ENCODE measurements at places on chromosomes 4 and X.

DNA sequence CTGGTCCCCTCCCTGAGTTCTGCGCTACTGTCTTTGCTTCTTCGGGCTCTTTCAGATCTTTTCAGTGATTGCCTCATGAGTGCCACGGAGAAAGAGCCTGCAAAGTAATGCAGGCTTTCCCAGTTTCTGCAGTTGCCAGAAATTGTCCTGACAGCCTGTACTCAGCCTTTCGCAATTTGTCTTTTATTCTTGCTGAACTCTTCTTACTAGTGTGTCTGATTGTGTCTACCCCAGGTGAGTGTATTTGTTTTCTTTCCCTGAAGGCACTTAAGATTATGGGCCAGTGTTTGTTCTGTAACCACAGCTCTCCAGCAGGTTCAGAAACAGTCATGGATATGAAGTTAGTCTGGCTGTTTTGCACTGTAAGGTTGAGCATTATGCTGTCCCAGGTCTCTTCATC lies 47.1 kb downstream of the FAM193A start:
- no peak for DNase-seq

DNA sequence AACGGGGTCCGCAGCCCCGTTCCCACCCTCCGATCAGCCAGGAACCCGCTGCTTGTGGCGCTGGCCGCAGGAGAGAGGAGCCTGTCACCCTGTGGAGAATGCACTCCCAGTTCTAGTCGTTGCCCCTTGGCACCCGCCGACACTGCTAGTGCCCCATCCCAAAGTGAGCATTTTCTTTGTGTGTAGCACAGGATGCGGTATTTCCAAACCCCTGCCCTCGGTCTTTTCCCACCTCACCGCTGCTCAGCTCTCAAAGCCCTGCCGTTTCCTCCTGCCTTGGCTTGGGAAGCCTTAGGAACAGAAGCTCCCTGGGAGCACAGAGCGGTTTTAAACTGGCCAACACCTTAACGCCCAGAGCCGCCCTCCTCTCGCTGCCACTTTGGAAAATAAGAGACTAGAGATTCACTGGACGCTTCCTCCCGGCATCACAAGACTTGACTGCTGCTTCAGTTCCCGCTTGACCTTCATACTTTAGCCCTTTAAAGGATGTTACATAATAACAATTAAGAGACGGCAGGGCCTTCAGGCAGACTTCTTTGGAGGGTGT lies 772 bp downstream of the CYP4V2 start:
- no peak for DNase-seq

DNA sequence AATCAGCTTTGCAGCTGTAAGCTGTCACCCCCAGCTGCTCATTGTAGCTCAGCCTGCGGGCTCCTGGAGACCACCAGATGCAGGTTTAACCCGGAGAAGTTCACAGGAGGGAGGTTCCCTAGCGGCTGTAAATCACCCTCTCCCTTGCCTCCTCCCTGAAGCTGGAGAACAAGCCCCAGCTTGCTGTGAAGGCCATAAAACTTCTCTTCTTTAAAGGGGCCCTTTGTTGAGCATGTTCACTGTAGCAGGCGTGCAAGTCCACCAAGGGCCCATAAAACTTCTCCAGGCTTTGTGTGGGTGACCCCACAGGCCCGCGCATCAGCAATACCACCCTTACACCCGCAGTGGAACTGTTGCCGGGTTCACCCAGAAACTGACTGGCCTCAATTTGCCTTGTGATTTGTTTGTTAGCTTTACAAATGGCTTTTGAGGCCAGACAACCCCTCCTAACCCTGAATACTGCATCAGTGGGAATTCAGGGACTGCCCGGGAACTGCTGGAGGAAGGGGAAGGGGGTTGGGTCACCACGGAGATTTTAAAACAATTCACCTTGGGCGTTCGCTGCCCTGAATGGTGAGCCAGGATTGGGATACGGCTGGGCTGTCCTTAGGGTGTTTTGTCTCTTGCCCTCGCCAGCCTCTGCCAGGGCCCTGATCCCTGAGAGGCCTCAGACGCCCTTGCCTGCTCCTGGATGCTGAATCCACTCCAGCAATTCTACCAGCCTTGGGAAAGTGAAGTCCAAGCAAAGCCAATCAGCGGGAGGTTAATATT lies 49.5 kb upstream of the ATP6AP2 start:
- DNase-seq = no peak

DNA sequence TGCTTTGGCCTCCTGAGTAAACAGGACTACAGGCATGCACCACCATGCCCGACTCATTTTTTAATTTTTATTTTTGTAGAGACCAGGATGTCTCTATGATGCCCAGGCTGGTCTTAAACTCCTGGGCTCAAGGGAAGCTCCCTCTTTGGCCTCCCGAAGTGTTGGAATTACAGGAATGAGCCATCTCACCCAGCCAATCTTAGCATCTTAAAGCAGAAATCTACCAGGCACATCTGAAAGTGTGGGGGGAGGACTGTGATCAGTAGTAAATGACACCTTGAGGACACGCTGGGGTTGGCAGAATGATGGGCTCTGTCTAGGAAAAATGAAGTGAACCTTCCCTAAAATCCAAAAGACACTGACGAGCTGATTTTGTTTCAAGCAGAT lies 149.2 kb downstream of the SPATA18 start:
- no peak for DNase-seq

GRCh38 chrX:29143356-29143755 lies 556.1 kb downstream of the IL1RAPL1 start:
- DNase-seq = no peak

- peak; percentile 93 for DNase-seq
Measured at GRCh38 chr4:4289941-4290850, at the start of the genes LYAR and ZBTB49. LYAR (minus strand) TSS chr4:4290154; CDS start chr4:4283742, 6,412 bp downstream. ZBTB49 (plus strand) TSS chr4:4290251; CDS start chr4:4299946, 9,695 bp downstream.

DNA sequence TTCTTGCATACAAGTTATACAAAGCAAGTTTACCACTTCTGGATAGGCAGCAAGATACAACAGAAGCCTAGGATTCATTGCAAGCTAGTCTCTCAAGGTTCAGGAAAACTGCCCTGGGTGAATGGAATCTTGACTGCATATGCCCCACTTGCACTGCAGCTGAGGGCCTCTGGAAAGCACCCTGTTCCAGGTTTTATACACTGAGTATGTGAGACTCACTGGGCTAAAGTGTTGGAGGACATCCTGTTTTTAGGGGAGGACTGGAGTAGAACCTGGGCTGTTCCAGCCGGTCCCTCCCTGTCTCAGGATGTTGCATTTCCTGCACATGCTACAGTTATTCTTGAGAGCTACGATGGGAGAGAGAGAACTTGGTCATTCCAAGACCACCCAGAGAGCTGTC lies 168.5 kb upstream of the NUDT6 start:
- no peak for DNase-seq

DNA sequence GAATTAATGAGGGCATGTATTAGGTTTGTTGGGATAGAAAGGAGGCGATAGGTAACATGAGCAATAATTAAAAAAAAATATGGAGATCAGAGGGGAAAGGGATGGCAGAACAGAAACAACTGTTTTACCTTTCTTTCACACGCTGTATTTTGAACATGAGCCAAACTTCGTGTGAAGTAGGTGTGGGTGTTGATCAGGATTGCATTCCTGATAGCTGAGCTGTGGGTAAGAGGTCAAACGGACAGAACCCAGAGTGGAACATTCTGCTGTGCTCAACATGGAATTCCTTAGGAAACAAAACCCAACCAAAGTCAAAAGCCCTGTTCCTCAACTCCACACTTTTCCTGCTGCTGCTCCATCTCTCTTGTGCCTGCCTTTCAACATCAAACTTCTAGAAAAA lies 162.5 kb upstream of the CASK start:
- no peak for DNase-seq

- DNase-seq = no peak
Measured at GRCh38 chrX:97401586-97402136, 518.0 kb downstream of the RPA4 start.

DNA sequence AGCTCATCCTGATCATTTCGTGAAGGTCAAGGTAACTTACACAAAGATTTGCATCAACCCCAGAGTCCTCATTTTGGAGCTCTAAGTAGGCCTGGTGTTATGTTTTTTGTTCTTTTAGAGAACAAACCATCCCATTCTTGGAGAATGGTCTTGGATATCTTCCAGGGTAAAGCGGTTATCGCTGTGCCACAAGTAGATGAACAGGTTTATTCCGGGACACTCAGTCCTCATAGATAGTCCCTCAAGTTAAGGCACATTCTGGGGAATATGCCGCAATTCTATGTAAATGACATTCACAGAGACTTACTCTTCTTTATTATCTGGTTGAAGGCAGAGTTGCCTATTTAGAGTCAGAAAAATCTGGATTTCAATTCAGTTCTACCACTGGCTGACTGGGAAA lies 95.0 kb upstream of the FTHL17 start:
- no peak for DNase-seq

DNA sequence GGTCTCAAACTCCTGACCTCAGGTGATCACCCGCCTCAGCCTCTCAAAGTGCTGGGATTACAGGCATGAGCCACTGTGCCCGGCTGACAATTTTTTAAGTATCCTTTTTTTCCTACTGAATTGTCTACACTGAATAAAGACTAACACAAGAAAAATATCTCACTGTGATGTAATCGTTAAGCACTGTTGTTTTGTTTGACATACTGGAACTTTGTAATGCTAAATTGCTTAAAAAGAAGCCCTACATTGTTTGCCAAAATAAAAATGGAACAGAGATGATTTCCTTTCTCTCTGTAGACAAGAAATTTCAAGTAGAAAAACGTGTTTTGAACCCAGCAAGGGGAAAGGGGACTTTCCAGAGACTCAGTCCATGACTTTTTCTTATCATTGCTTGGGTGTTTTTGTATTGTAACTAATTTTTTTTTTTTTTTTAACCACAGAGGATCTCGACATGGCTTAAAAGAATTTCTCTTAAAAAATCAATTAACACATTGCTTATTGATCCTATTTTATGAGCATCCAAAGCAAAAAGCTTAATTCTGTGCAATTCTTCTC lies 74.9 kb downstream of the TMEM156 start:
- DNase-seq = no peak

DNA sequence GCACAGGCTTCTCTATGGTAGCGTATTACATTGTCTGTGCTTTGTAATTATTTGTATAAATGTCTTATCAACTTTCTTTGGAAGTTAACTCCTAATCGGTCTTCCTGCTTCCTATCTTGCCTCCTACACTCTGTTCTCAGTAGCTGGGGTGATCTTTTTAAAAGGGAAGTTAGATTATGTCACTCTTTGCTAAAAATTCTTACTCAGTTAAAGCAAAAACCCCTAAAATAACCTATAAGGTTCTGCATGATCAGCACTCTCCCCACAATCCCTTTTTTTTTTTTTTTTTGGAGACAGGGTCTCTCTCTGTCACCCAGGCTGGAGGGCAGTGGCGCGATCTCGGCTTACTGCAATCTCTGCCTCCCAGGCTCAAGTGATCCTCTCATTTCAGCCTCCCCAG lies 2.6 kb upstream of the PRPS1 start:
- no peak for DNase-seq

DNA sequence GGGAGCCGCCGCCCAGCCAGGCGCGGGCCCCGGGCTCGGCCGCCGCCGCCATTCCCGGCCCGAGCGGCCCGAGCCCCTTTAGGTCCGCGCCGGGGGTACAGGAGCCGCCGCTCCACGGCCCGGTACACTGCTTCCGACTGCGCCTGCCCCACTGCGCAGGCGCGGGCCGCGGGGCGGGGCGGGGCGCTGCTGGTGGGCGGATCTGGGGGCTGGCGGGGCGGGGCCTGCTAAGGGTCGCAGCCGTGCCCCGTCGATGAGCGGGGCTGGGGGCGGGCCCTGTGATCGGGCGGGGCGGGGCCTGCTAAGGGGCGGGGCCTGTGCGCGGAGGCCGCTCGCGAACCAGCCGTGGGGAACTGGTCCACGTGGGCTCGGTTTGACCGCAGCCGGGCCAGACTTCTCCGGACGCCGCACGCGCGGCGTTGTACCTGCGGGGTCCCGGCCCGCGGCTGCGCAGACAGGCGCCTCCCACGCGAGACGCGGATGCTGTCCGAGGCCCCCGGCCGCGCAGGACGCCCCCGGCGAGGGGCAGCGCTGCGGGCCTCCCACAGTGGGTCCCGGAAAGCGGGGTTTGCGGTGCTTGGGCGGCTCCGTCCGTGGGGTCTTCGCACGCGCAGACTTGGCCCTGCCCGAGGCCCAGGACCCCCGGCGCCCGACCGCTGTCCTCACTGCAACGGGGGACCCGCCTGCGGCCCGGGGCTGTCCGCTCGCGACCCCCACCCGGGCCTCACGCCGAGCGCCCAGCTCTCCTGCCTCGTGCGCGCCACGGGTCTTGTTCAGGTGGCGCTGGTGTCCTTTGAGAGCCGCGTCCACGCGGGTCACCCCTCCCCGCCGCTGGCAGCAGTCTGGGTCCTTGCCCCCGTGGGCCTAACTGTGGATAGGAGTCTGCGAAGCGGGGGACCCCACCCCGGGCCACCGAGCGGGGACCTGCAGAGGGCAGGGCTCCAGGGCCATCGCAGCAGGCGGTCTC lies at the start of gene DGKQ:
TSS of gene DGKQ (minus strand) at position 139 of the 967 bp plus-strand sequence. CDS start at position 52, 87 bp downstream.
- DNase-seq = peak; percentile 74

GRCh38 chrX:46627711-46628419 lies 54.3 kb downstream of the CHST7 start:
- DNase-seq = no peak

- DNase-seq = no peak
Measured at GRCh38 chrX:69028761-69029120, 136.5 kb downstream of the PJA1 start.

GRCh38 chrX:20369468-20369867 lies 102.8 kb upstream of the RPS6KA3 start:
- DNase-seq = no peak

- peak; percentile 39 for DNase-seq
Measured at GRCh38 chr4:81724925-81725329, 253.2 kb upstream of the RASGEF1B start.

DNA sequence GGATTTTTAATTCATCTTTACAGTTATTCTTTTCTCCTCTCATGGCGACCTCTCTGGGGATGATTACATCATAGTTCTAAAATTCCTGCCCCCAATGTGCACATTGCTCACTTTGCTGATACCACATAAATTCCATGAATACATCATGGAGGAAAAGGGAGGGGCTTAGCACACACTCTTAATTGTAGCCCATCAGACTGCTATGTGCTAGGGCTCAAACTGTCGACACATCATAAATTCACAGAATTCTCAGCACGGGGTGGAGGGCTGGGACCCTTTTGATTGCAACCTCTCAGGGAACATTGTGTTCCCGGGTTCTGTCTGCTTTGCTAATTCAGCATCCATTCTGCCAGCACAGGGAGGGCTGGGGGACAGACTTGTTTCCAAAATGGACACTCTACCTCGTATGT lies 592.9 kb downstream of the BCOR start:
- DNase-seq = no peak

- no peak for DNase-seq
Measured at GRCh38 chrX:124226129-124226528, 106.3 kb upstream of the TEX13D start.

GRCh38 chr4:1843852-1844251 lies 12.1 kb downstream of the LETM1 start:
- no peak for DNase-seq

DNA sequence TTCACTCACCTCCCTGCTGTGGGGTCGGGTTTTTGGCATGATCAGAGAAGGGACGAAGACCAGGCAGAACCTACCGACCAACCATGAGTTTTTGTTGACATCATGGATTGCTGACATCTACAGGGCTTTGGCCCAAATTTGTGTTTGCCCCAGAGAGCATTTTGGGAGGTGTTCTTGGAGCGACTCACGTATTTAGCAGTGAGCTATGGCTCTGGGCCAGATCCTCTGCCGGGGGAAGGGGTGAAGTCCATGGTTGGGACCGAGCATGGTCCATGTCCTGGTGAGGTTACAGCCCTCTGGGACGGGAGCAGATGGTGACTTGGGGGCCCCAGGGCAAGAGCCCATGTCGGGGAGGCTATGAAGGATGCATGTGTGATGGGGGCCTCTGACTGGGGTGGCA lies 17.4 kb downstream of the SORCS2 start:
- no peak for DNase-seq

GRCh38 chr4:101075536-101075935 lies 271.8 kb downstream of the PPP3CA start:
- DNase-seq = no peak

GRCh38 chrX:85111347-85111746 lies 107.7 kb downstream of the APOOL start:
- DNase-seq = no peak
